ENCODE measurements at places on chromosomes 5 and 9. TPM values are rescaled to one million over a fixed set of nuclear protein-coding genes. Genes with fewer than 3 reads are reported as not detected.

- no peak for DNase-seq
Observed at GRCh38 chr5:87354496-87354895, 58.2 kb downstream of the CCNH start.

- no peak for DNase-seq
Observed at GRCh38 chr5:22372376-22372775, 480.8 kb downstream of the CDH12 start.

DNA sequence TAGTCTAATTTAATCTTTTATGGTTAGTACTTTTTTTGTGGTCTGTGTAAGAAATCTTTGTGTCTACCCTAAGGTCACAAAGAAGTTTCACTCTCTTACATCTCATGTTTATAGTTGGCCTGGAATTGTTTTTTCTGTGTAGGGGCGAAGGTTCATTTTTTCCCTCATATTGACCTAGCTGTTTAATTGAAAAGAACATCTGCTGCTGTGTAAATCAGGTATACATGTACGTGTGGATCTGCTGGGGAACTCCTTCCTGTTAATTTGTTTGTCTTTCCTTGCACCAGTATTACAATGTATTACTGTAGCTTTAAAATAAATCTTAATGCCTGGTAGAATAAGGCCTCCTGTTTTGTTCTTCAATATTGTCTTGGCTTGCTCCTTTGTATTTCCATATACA, 37.8 kb downstream of the EXOSC2 start:
- no peak for DNase-seq

- DNase-seq: no peak
Observed at GRCh38 chr5:178206166-178207101, 2.1 kb downstream of the HNRNPAB start.

GRCh38 chr5:5326115-5326758, 96.2 kb upstream of the ICE1 start:
- no peak for DNase-seq

The GOLGA2 gene
- total RNA-seq: 55.6 TPM

The SURF6 gene
- total RNA-seq: 19.3 TPM

Data from naive thymus-derived CD4-positive, alpha-beta T cell (primary cell).